AG04449 (cell line): ENCODE measurements at places on chromosomes 2 and 18.

DNA sequence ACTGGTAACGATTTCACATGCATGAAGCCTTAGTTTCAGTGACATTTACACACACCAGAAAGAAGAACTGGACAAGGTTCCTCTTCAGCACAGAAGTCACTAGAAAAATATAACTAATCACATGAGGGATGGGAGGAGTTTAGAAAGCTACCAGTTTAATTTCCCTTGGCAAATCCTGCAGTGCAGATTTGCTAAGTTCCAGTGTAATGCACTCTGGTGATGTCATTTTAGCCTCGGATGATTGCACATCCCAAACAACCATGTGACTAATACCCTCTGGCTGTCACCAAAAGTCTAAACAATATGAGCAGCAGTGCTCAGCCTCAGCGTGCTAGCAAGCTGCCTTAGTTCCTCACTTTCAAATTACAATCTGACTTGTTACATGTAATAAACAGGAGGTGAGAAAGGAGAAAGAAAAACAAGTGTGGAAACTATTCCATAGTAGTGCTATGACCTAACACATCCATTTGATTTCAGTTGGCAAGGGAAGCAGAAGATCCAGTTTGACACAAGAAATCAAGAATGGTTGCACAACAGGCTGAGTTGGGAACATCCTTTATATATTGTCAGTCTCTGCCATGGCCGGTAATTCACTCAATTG is 35.3 kb upstream of the PPP1CB start:
- peak; percentile 68 for DNase-seq

DNA sequence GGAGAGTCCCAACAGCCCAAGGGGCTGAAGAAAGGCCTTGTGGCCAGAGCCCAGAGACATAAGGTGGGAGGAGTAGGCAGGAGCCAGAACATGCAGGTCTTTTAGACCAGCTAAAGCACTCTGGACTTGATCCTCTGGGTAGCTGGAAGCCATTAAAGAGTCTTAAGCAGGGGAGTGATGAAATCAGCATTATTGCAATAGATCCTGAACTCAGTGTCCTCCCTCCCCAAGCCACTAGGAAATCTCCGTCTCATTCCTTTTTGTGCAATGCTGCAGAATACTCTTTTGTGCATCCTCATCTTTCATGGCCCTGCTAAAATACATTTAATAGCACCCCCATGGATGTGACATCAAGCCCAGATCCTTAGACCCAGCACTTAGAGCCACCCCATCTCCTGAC is 58.6 kb upstream of the ZCCHC2 start:
- DNase-seq, result no peak

DNA sequence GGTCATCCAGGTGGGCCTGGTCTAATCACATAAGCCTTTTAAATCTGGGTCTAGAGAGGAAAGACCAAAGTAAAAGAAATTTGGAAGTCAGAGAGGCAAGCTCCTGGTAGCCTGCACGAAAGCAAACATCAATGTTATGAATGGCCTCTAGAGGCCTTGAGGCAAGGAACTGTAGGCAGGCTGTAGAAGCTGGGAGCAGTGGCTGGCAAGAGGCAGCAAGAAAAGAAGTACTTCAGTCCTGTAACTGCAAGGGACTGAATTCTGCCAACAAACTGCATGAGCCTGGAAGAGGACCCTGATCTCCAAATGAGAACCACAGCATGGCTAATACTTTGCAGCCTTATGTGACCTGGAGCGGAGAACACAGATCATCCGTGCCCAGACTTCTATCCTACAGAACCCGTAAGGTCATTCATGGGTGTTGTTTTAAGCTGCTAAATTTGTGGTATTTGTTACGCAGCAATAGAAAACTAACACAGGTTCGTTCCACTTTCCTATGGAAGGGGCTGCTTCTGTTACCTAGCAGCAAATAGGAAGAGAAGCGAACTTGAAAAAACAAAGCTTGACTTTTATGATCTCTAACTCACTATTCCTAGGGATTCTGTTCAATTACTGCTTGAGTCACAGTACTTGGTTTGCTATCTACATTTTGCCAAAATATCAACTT is 1.2 kb downstream of the IMMT start:
- DNase-seq, result no peak

GRCh38 chr18:55753643-55754263 is 165.8 kb upstream of the TCF4 start:
- DNase-seq, result no peak

DNA sequence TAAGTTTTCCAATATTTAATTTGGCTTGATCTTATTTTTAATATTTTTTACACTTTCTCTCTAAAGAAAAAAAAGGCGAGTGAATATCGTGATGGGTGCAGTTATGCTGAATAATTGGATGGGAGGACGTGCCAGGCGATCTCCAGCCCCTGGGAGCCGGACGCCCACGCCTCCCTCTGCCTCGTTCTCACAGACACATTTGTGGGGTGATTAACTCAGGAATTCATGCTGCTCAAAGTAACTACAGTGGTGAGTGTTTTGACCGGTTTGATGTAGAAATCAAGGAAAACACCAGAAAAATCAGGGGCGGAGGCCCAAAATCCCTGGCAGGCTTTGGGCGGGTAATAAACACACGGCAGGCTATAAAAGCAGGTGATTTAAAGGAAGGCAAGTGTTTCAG is 736.8 kb upstream of the SALL3 start:
- DNase-seq, result no peak

DNA sequence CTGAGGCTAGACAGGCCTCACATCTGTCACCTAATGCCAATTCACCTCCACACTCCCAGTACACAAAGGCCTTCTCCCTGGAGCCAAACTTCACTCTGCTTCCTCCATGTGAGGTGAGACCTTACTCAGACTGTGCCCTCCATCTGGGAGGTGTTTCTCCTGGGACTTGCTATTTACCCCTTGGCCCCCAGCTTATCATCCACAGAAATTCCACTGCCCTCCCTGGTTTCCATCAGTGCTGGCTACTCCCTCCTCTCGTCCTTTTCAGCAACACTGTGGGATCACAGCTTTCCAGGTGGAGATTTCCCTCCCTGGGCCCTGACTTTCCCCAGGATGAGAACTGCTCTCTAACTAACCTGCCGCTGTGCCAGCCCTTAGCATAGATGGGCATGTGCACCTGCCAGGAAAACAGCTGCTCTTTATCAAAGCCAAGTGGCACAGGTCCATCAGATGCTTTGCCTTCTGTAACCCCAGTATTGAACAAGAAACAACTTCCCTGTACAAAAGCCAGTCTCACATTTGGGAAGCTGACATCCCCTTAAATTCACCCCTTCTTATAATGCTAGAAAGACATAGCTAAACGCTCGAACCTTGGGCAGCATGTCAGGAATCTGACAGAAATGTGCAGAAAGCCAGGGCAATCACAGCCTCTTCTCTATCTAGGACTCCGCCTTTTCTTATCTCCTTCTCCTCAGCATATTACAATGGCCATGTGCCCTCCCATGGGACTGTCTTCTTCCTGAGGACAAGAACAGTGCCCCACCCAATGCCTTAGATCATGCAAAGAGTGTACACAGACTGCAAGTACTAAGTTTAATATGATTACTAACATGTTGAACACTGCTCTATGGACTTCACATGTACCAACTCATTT is 535.5 kb upstream of the ID2 start:
- no peak for DNase-seq

GRCh38 chr18:21309248-21309647 is 67.2 kb downstream of the GREB1L start:
- no peak for DNase-seq

GRCh38 chr18:59697236-59697932 is at the start of gene CCBE1:
Gene CCBE1 (minus strand): TSS chr18:59697423.
- no peak for DNase-seq

GRCh38 chr2:12402440-12403139 is 314.1 kb upstream of the TRIB2 start:
- DNase-seq, result no peak

DNA sequence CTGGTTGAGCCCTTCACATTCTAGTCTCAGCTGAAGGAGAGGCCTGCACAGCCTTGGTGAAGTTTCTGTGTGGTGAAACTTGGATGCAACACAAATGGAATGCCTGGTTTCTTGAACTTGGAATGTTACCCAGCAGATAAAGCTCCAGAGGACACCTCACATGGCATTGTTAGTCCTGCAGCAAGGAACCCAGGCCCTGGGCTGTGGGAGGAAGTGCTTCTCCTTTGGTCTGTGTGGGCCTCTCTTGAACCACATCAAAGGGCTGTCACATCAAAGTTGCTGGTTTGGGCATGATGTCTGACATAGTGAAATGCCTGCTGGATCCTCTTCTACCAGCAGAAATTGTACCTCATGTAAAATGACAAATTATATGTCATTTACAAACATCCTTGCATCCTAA is 198.5 kb downstream of the FHOD3 start:
- no peak for DNase-seq

DNA sequence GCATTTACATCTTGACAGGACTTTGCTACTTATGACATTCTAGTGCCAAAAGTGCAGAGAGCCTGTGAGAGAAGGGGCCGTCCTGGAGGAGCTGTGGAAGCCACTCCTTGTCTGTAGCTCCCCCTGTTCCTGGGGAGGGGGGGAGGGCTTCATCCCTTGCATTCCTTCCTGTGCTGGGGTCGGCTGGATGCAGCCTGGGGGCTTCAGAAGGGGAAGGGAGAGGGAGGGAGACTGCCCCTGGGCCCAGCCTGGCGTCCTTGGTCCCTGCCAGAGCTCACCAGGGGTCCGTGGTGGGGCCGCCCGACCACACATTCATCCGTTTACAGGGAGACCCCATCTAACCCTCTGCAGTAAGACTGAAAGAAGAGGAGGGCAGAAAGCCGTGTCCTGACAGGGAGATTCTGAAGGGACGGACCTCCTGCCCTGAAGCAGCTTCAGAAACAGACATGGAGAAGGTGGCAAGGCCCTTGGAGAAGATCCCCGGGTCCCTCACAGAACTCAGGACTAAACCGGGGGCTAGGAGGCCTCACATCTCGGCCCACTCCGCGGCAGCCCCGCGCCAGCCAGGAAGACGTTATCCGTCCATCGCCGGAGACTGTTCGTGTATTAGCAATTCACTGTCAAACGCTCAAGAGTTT is 258.3 kb upstream of the SALL3 start:
- no peak for DNase-seq

GRCh38 chr2:43766006-43766405 is 7.8 kb upstream of the DYNC2LI1 start:
- DNase-seq, result no peak

DNA sequence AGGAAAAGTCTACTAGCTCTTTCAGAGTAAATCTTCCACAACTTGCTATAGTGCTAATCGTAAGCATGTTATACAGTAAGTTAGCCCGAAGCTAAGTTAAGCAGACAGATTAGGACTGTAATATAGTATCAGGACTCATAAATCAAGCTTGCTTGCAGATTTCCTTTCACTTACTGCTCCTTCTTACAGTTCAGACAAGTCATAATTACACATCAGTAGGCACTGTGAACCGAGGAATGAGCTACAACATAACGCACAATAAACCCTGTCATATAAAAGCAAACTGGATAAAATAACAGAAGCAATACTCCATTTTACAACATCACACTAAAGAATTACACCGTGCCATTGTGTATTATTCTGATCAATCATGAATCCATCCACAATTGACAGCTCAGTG is 832.6 kb upstream of the ZEB2 start:
- DNase-seq, result no peak

- no peak for DNase-seq
Measured at GRCh38 chr2:48530033-48530811, at the start of gene STON1. Gene STON1 (plus strand): TSS chr2:48530154. CDS start chr2:48580634, 50,480 bp downstream.

DNA sequence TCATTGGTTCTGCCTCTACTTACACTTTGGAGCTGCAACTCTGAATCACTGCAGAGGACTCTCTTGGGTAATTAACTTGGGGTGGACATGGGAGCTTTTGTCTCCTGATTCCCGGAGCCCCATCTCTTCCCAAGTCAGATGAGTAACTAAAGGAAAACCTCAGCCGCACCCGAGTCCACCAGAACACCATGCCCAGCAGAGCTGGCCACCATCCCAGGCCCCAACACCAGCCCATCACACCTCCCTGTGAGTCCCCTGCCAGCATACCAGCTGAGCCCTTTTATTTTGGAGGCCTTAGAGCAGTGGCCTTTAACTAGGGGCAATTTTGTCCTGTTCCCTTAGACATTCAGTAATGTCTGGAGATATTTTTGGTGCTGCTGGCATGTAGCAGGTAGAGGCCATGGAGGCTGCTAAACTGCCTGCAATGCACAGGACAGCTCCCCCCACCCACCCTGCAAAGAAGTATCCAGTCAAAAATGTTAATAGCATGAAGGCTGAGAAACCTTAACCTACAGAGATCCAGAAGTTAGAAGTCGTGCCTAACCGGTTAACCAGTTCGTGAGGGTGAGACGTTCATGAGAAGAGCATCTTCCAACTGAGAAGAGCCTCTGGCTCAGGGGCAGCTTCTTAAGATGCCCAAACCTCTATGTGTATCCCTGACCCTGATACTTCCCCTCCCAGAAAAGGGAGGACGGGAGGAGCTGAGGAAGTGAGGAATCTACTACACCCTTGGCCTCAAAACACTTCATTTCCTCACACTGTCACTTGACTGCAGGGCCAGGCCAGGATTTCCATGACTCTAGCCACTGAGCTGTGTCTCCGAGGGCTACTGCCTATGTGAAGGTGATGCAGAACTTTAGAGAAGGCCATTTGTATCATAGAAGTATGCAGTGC is 139.9 kb upstream of the EPAS1 start:
- DNase-seq, result no peak
